ENCODE measurements at places on chromosomes 4 and X. TPM values are rescaled to one million over a fixed set of nuclear protein-coding genes. Genes with fewer than 3 reads are reported as not detected.

- H3K36me3 ChIP-seq = no peaks in the 10 kb centered on the region
- H3K4me1 ChIP-seq = no peaks in the 10 kb centered on the region
- no peak for DNase-seq
- H3K27ac ChIP-seq = no peak overlapping the region
Measured at GRCh38 chr4:185127021-185127925, 15.8 kb upstream of the SLC25A4 start.

The SPATA18 gene
- 0.35 TPM for total RNA-seq

GRCh38 chr4:149108626-149109025, 666.4 kb upstream of the NR3C2 start:
- no peak overlapping the region for H3K4me3 ChIP-seq
- no peak overlapping the region for H3K27ac ChIP-seq
- H3K27me3 ChIP-seq = no peaks in the 10 kb centered on the region
- no peak for DNase-seq
- no peaks in the 10 kb centered on the region for H3K36me3 ChIP-seq
- no peaks in the 10 kb centered on the region for H3K4me1 ChIP-seq

The ZNF711 gene
- 0.07 TPM for total RNA-seq

DNA sequence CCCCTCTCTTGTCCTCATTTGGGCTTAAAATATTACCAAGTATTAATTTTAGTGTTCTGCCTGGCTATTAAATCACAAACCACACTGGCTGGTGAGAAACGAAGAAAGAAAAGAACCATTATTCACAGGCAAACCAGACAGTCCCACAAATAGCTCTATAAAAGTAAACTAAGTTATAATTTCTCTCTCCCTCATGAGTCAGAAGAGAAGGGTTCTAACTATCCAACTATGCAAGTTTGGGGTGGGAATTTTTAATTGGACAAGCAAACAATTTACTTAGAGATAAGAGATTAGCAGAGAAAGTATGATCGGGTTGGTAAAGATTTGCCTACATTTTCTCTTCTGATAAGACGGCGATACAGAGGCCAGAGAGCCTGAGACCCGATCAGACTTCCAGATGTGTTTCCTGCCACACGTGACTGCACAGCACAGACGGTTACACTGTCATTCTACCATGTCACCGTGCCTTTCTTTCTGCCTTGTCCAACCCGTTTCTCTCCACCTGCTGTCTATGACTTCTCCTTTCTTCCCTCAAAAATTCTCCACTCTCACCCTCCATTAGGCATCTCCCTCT, 52.3 kb downstream of the MEPE start:
- no peaks in the 10 kb centered on the region for H3K36me3 ChIP-seq
- no peak overlapping the region for H3K27ac ChIP-seq
- no peaks in the 10 kb centered on the region for H3K27me3 ChIP-seq
- no peaks in the 10 kb centered on the region for H3K4me1 ChIP-seq

DNA sequence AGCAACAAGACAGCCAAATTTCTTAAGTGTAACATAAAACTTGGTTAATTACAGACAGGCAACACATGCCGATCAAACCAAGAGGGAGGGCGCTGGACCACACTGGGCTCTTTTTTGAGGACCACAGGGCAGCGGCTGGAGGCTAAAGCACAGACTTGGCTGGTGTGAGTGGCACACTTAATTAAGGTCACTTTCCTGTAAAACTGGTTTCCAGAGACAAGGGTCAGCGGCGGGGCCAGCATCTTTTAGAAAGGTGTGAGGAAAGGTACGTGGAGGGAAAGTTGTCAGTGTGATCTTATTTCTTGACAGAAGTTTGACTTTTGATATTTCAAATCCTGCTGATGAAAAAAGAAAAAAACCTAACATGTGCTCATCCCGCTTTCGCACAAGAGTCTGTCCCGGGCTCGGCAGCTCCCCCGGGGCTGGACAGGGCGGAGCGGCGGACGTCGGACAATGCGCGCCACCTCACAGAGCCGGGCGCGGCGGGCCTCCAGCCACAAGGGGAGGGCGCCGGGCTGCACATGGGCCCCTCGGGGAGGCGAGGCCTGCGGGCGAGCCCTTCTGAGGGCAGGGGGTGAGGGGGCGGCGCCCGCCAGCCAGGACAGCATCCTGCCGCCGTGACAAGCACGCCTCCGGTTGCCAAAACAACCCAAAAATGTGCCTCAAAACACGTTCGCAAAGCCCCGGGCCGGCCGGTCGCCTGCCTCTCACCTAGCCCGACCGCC, 660 bp upstream of the HSPA4L start:
- peaks cover 4% of the 10 kb centered on the region for H3K4me1 ChIP-seq
- no peaks in the 10 kb centered on the region for H3K36me3 ChIP-seq
- H3K27ac ChIP-seq = no peak overlapping the region
- DNase-seq = no peak
- no peak overlapping the region for H3K4me3 ChIP-seq
- H3K27me3 ChIP-seq = peaks cover 36% of the 10 kb centered on the region

DNA sequence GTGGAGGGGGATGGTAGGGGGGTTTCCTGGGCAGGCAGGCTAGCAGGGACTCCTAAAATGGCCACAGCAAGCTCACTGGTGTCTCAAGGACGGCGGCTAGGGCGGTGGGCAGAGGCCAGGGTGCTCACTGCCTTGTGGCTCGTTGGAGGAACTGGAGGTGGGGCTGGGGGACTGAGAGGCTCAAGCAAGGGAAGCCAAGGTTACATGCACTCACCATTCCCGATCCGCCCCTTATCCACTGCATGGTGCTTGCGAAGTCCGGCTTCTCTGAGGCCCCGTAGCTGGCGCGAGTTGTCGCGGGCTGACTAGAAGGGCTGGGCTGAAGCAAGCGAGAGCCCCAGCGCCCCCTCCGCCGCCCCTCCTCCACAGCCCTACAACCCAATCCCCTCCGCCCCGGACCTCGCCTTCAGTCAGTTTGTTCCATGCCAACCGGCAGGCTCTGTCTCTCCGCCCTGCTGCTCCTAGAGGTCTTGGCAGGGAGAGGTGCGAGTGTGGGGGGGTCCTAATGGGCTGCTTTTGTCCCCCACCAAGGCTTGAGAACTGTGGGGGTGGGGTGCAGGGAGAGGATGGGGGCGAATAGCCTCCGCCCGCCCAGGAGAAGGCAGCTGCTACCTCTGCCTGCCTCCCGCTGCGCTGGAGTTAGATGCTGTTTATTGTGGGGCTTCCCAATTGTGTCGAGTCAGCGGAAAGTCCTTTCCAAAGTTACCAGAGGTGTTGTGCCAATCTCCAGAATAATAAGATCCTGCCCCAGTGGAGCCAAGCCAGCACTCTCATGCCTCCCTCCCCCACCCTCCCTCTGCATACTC, at the start of gene ARHGEF9:
ARHGEF9 (minus strand) TSS at position 313 of the 806 bp plus-strand sequence; CDS start at position 244, 69 bp downstream.
- no peaks in the 10 kb centered on the region for H3K36me3 ChIP-seq
- no peaks in the 10 kb centered on the region for H3K27me3 ChIP-seq
- H3K4me3 ChIP-seq = no peak within 1 kb of the TSS
- H3K4me1 ChIP-seq = no peaks in the 10 kb centered on the region
- DNase-seq = no peak

The HSPA4L gene
- 0.55 TPM for total RNA-seq

The DDIT4L gene
- not detected for total RNA-seq

Data from CD8-positive, alpha-beta memory T cell (primary cell).